Ureter (tissue), 1 donor: ENCODE measurements at places on chromosomes 1 and 21. TPM values are rescaled to one million over a fixed set of nuclear protein-coding genes. Genes with fewer than 3 reads are reported as not detected.

- DNase-seq: peak; percentile 69
Measured at GRCh38 chr1:202586018-202586821, 124.0 kb downstream of the SYT2 start.

DNA sequence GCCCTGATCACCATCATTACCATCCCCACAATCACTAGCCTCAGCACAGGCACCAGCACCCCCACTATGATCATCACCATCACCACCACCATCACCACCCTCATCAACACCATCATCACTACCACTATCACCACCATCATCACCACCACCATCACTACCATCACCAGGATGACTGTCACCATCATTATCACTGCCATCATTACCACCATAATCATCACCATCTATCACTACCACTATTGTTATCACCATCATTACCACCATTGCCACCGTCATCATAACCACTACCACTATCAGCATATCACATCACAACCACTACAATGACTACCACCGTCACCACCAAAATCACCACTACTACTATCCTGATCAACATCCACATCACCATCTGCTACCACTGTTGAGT lies 57.3 kb upstream of the CASZ1 start:
- DNase-seq: no peak

DNA sequence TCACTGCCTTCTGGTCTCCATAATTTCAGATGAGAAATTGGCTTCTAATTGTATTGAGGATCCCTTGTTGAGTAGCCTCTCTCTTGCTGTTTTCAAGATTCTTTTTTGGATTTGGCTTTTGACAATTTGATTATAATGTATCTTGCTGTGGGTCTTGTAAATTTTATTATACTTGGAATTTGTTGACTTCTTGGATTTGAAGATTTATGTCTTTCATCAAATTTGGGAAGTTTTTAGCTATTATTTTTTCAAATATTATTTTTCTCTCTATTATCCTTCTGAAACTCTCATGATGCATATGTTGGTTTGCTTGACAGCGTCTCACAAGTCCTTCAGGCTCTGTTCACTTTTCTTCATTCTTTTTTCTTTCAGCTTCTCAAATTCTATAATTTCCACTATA lies 126.1 kb downstream of the C1orf94 start:
- DNase-seq: no peak

DNA sequence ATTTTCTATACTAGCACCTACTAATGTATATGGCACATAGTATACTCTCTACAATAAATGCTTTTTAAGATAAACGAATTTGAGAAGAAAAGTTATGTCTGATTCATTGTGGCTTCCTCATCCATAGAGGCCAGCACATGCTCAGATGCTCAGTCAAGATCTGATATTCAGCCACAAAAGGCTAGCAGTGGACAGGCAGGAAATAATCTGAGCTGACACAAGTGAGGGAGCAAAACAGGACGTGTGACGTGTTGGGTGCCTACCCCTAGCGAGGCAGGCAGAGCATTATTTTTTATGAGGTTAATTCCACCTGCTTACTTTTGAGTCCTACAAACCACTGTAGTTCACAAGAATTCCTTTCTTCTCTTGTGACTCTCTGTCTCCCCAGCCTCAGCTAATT lies 550.9 kb downstream of the SMYD3 start:
- DNase-seq: no peak

DNA sequence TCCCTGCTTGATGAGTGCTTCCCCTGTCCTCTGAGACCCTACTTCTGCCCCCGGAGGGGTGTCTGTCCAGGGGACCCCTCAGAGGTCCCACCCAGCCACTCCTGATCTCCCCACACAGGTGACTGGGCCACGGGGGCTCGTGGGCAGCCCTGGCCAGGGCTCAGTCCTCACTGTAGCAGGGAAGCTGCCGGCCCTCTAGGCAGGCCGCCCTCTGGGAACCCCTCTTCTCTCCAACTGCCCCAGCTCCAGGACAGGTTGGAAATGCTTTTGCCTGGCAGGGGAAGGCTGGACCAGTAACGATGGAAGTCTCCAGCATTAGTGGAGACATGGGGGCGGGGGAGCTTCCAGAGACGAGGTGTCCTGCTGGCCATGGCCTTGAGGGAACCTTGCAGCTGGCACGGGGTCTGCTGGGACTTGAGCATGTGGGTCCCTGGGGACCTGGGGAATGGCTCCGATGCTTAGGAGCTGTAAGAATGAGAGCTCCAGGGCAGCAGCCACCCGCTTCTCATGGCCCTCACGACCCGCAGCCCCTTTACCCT lies 3.1 kb upstream of the FNDC10 start:
- DNase-seq: no peak

The DMRTA2 gene
- total RNA-seq: not detected

DNA sequence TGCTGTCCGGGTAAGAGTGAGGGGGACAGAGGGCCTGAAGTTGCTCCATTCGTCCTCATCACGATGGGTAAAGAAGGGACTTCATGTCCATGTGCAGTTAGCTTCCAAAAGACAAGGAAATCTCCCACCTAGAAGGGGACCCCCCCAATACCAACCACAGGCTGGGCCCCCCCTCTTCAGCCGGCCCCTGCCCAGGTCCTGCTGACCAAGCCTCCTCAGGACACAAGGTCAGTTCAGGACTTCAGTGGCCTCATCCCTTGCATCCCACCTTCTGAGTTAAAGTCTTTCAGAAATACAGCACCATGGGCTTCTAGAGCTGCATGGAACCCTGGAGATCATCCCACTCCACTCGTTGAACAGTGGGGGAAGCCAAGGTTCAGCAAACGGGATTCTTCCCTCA lies 115.4 kb upstream of the ERG start:
- DNase-seq: no peak

DNA sequence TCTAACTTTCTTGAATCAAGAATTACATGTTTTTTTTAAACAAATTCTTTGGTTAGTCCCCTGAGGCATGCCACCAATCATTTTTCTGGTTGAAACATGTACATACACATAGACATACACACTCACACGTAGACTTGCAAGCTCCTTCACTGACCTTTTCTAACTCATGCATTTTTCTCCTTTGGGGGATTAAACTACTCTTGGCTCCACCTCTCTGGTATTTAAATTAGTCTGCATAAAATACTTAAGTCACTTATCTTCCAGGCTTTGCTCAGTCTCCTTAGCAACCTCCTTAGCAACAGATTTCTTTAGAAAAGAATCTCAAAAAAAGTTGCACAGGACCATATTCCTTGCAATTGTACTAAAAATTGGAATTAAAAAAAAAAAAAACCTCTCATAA lies 440.9 kb upstream of the LRRC7 start:
- DNase-seq: no peak

GRCh38 chr1:14634486-14634885 lies 36.0 kb downstream of the KAZN start:
- DNase-seq: no peak
